ENCODE measurements at places on chromosomes 5 and 9.

DNA sequence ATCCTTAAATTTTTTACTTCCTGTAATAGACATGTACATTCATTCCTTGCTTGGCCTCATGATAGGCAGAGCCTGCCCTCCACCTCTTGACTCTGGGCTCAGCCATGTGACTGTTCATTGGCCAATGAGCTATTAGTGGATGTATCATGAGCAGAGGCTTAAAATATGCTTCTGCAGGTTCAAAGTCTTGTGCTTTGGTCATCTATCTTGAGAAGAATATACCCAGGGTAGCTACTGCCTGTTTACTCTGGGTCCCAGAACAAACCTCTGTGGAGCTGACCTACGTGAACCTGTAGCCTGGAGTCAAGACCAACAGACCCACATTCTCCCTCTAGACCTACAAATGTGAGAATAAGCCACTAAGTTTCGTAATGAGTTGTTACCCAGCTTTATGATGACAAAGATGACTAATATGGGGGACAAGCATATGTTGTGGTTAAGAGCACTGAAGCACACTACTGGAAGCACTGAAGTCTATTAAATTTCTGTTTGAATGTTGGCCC is 244.4 kb downstream of the MAST4 start:
- H3K27ac ChIP-seq, result no peak overlapping the region
- H3K36me3 ChIP-seq, result no peaks in the 10 kb centered on the region
- no peak overlapping the region for H3K4me3 ChIP-seq

DNA sequence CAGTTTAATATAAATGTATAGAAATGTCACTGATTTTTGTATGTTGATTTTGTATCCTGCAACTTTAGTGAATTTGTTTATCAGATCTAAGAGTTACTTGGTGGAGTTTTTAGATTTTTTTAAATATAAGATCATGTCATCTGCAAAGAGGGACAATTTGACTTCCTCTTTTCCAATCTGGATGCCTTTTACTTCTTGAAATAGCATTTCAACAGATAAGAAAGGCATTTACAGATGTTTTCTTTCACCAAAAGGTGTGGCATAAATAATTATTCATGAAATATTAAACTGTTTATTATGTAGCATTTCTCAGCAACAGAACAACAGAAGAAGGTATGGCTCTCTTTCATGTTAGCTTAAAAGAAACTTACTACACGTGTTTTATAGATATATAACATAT is 34.9 kb upstream of the NIPBL start:
- H3K4me1 ChIP-seq, result no peaks in the 10 kb centered on the region
- no peaks in the 10 kb centered on the region for H3K36me3 ChIP-seq
- no peaks in the 10 kb centered on the region for H3K27me3 ChIP-seq
- no peak for DNase-seq
- no peak overlapping the region for H3K4me3 ChIP-seq

- no peaks in the 10 kb centered on the region for H3K4me1 ChIP-seq
- no peak overlapping the region for H3K4me3 ChIP-seq
- H3K27ac ChIP-seq, result no peak overlapping the region
- no peaks in the 10 kb centered on the region for H3K27me3 ChIP-seq
- no peaks in the 10 kb centered on the region for H3K36me3 ChIP-seq
Observed at GRCh38 chr5:133727636-133728035, 115.3 kb upstream of the FSTL4 start.

DNA sequence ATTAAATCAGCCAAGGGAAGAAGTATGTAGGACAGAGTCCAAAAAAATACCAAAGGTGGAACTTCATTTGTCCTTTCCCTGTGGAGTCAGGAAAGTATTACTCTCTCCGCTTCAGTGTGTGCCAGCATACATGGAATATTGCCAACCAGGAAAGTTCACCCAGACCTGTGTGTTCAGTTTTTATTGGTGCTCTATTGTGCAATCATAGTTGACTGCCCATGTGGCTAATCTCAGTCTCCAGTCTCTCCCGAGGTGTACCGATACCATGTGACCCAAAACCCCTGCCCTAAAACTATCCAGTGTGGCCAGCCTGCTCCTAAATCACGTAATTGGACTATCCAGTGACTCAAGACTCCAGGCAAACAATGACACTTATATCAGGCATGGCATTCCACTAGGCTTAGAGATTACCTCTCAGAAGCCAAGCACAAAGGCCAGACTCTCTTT is 38.8 kb downstream of the NFX1 start:
- H3K4me1 ChIP-seq, result no peaks in the 10 kb centered on the region
- H3K4me3 ChIP-seq, result no peak overlapping the region
- H3K36me3 ChIP-seq, result peaks cover 8% of the 10 kb centered on the region
- no peaks in the 10 kb centered on the region for H3K27me3 ChIP-seq
- no peak for DNase-seq

DNA sequence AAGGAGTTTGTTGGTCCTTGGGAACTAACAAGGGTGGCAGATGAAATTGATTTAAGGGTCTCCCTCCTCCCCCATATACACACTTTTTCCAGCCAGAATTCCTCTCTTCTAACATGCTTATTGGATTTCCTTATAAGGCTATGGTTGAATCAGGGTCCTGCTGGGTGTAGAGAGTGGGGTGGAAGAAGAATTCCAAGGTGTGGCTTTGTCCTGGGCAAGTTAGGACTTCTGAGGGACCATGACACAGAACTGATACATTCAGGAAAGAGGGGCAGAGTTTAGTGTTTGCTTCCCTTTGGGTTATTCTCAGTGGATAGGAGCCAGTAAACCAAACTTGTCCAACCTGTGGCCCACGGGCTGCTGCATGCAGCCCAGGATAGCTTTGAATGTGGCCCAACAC is 116.5 kb downstream of the SNX18 start:
- H3K27me3 ChIP-seq, result no peaks in the 10 kb centered on the region
- no peaks in the 10 kb centered on the region for H3K4me1 ChIP-seq
- H3K36me3 ChIP-seq, result no peaks in the 10 kb centered on the region
- no peak overlapping the region for H3K27ac ChIP-seq
- no peak for DNase-seq
- H3K4me3 ChIP-seq, result no peak overlapping the region

DNA sequence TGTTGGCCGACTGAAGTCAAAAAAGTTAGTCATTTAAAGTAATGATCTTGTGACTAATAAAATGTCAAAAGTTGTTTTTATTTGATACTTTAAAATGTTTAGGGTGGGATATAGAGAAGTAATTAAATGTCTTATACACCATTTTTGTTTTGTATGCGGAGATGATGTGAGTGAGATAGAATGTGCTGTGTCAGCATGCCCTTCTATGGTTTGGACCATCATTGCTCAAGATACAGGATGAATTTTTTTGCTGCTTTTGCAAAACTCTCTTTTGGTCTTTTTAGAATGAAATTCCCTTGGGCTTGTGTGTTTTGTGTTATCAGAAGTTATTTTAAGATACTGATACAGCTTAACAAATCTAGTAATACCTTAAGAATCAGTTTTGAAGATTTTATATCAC is 12.5 kb downstream of the SRFBP1 start:
- H3K36me3 ChIP-seq, result no peaks in the 10 kb centered on the region
- no peak overlapping the region for H3K4me3 ChIP-seq
- no peaks in the 10 kb centered on the region for H3K27me3 ChIP-seq
- no peaks in the 10 kb centered on the region for H3K4me1 ChIP-seq
- H3K27ac ChIP-seq, result no peak overlapping the region

- H3K27me3 ChIP-seq, result no peaks in the 10 kb centered on the region
- no peaks in the 10 kb centered on the region for H3K4me1 ChIP-seq
- no peak overlapping the region for H3K27ac ChIP-seq
Observed at GRCh38 chr5:73902327-73903051, 276.5 kb downstream of the ARHGEF28 start.

- no peaks in the 10 kb centered on the region for H3K27me3 ChIP-seq
- H3K36me3 ChIP-seq, result no peaks in the 10 kb centered on the region
- DNase-seq, result no peak
Observed at GRCh38 chr5:112742424-112742823, 4.7 kb downstream of the APC start.

DNA sequence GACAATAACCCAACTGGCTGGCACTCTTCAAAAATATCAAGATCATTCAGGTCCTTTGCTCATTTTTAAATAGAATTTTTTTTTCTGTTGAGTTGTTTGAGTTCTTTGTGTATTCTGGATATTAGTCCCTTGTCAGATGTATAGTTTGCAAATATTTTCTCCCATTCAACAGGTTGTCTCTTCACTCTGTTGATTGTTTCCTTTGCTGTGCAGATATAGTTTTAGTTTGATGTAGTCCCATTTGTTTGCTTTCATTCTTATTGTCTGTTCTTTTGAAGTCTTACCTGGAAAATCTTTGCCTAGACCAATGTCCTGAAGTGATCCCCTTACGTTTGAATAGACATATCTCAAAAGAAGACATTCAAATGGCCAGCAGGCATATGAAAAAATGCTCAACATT is 22.8 kb downstream of the PTTG1 start:
- H3K27ac ChIP-seq, result no peak overlapping the region
- no peaks in the 10 kb centered on the region for H3K27me3 ChIP-seq
- H3K36me3 ChIP-seq, result no peaks in the 10 kb centered on the region
- no peak for DNase-seq

DNA sequence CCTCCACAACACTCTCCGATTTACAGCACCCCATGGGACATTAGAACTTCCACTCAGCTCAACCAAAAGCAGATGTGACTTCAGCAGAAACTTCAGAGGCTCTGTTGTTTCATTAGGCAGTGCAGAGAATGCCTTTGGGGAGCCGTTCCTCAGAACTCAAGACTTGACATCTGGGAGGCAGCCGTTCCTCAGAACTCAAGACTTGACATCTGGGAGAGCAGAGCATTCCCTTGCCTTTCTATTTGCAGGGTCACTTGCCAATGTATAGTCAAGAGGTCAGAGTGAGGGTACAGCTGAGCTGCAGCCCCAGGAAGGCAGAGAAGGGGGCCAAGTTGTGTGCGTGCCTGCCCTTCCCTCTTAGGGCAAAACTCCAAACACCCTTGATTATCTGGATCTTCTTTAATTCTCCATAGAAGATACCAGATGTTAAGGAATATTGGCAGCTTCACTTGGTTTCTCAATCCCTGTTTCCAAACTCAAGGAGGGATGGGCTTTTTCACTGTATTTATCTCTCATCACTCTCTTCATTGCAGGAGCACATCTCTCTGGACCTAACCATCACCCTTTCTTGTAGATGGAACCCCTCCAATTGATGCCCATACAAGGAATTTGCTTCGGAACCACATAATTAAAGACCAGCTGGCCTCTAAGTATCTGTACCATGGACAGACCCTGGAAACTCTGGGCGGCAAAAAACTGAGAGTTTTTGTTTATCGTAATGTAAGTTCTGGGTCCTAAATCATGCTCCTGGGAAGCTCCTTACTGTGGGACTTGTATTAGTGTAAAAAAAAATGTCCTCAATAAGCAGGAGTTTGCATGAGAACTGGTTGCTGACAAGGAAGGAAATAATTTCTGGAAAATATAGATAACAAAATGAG is 25.6 kb downstream of the TGFBI start:
- H3K27ac ChIP-seq, result no peak overlapping the region
- H3K4me3 ChIP-seq, result no peak overlapping the region
- DNase-seq, result no peak
- H3K36me3 ChIP-seq, result no peaks in the 10 kb centered on the region
- peaks cover 2% of the 10 kb centered on the region for H3K4me1 ChIP-seq
- no peaks in the 10 kb centered on the region for H3K27me3 ChIP-seq

Data from iPS DF 6.9 (cell line).